Mesothelial cell of epicardium (in vitro differentiated cells): ENCODE measurements at places on chromosomes 11 and 22.

GRCh38 chr11:2270322-2271076 is at the start of gene ASCL2:
TSS of gene ASCL2 (minus strand) at chr11:2270588. CDS start at chr11:2270332, 256 bp downstream.
- no peak within 1 kb of the TSS for H3K27ac ChIP-seq
- no peaks in the 10 kb centered on the region for H3K36me3 ChIP-seq
- peak within 1 kb of the TSS; percentile 57 for H3K4me3 ChIP-seq
- peak; percentile 38 for DNase-seq

DNA sequence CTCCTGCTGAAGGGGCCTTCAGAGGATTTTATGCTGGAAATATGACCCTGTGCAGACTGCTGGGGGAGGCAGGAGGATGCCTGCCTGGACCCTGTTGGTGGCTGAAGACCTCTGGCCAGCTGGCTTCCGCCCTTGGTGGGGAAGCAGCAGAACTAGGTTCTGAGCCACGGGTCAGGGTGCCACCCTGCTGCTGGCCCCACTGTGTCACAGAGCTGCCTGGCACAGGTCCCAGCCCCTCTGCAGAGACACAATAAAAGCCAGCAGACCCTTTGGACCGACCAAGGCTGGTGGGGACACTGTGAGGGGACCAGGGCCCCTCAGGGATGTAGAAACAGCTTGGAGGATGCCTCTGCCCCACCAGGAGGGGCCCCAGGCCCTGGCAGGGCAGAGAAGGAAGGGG is 6.9 kb upstream of the SREBF2 start:
- peaks cover 18% of the 10 kb centered on the region for H3K4me1 ChIP-seq
- peak overlapping the region; percentile 86 for H3K27ac ChIP-seq
- no peaks in the 10 kb centered on the region for H3K27me3 ChIP-seq
- peaks cover 4% of the 10 kb centered on the region for H3K36me3 ChIP-seq
- H3K4me3 ChIP-seq: no peak overlapping the region

DNA sequence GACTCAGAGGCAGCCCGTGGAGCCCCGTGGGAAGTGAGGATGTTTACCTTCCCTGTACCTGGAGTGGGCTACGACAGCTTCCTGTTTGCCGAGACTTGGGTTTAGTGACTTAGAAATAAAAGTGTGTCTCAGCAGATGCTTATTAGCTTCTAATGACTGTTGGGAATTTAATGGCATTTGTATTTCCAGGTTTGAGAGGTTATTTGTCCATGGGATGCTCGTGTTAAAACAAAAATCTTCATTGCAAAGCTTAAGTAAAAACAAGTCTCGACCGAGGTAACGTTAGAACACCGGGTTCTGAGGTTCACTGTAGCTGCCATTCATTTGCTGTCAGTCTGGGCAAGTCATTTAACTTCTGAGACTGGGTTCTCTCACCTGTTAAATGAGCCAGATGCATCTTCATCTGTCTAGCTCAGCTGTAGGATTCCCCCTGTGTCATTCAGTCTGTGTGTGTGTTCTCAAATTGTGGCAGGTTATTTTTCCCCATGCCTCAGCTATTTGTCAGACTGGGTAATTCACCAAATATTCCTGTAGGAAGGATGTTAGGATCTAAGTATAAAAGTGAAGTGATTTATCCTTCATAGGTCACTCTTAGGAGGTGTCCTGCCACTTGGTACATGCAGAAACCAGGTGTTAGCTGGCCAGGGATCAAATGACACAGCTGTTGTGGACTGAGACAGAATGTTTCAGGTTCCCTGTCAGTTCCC is 791 bp downstream of the EI24 start:
- peaks cover 17% of the 10 kb centered on the region for H3K4me1 ChIP-seq
- H3K4me3 ChIP-seq: peak overlapping the region; percentile 84
- H3K27ac ChIP-seq: peak overlapping the region; percentile 89
- peaks cover 8% of the 10 kb centered on the region for H3K36me3 ChIP-seq

DNA sequence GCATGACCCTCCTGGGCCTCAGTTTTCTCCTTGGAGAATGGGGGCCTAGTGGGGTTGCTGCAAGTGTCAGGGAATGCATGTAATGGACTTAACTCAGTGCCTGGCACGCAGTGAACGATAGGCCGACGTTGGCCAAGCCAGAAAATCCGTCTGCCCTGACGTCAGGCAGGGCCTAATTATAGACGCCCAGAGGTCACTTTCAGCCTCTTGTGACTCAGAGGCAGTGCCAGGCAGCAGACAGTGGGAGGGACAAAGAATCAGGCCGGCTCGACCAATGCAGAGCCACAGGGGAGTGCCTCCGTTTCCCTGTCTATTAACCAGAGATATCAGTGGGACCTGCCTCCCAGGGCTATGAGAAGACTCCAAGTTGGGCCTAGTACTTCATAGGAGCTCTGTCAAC is 115.0 kb downstream of the MN1 start:
- H3K27me3 ChIP-seq: no peaks in the 10 kb centered on the region
- no peak for DNase-seq
- peaks cover 12% of the 10 kb centered on the region for H3K4me1 ChIP-seq
- no peaks in the 10 kb centered on the region for H3K36me3 ChIP-seq
- no peak overlapping the region for H3K4me3 ChIP-seq
- peak overlapping the region; percentile 53 for H3K27ac ChIP-seq
